Gastrocnemius medialis (tissue), 4 donors: ENCODE measurements at places on chromosomes 7 and 10.

- no peak for DNase-seq
Measured at GRCh38 chr10:23155169-23155568, 36.9 kb upstream of the PTF1A start.

- no peak for DNase-seq
Measured at GRCh38 chr10:16848562-16849154, 31.4 kb upstream of the RSU1 start.

GRCh38 chr7:20279979-20280378, 50.7 kb upstream of the ITGB8 start:
- no peak for DNase-seq

DNA sequence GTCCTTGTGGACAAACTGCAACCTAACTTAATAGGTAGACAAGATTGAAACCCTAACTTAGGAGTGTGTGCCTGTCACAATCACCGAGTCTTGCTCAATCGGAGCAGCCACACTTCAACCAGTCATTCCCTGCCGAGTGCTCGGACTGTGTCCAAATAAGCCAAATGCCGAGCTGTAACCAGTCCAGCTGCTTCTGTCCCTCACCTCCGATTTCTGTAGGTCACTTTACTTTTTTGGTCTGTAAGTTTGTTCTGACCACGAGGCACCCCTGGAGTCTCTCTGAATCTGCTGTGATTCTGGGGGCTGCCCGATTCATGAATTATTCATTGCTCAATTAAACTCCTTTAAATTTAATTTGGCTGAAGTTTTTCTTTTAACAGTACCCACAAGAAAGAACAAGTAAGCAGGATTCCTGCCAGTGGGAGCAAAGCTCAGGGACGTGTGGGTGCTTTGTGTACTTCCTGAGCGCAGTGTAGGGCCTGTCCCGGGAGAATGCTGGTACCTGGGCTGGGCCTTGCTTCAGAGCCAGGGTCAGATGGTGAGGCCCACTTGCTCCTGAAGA, 140.1 kb downstream of the ACTR3B start:
- DNase-seq: peak; percentile 88

DNA sequence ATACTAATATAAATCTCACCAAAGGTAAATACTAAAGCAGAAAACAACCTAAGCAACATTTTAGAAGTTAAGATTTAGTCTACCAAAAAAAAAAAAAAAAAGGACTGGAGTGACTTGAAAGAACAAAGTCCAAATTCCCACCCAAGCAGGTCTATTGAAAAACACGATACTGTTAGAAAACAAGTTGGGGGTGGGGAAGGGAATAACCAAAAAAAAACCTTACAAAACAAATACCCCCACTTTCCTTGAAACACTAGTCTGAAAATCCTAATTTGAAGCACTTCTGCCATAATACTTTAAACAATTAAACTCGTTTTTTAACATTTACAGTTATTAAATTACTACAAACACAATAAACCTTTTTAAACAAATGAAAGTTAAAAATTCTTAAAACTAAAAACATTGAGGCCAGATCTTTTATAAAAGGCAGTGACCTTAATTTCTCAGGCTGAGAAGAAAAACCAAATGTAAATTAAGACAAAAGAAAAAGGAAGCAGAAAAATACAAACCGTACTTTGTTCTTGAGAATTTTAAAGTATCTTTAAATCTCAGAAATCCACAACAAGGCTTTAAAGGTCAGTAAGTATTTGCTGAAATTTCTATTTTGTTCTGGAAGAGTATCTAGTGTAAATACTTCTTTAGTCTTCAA, 135.1 kb downstream of the NRBF2 start:
- DNase-seq: no peak

- no peak for DNase-seq
Measured at GRCh38 chr7:45647967-45648670, 74.0 kb downstream of the ADCY1 start.

GRCh38 chr7:94338921-94339371, 55.7 kb upstream of the COL1A2 start:
- DNase-seq: no peak

DNA sequence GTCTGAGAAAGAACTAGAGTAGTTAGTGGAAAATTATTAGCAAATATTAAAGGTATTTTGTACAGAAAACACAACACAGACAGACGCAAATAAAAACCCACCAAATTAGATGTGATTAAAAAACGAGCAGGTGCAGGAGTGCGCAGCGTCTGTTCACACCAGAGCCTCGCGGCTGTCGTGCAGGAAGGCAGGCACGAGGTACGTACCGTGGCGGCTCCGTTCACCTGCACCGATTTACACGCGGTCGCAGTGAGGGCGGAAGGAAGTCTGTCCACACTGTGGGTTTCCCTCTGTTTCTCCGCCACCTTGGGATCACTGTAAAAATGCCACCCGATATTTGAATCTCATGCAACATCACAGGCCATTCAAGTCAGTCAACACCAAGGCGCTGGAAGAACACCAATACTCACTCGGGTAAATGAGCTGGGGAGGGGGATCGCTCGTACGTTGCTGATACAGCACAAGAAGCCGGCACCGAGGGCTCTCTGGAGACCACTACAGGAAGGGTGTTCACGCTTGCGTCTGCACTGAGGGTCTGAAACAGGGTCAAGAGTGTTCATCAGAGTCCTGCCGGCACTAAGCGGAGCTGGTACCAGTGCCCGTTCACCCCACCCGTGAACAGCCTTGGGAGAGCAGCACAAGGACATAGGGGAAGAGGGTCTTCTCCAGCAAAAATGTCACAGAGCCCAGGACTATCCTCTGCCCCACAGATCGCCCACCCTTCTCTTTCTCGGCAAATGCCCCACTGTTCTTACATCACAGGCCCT, 116.8 kb downstream of the LARP4B start:
- no peak for DNase-seq

- DNase-seq: no peak
Measured at GRCh38 chr7:96224685-96225084, 97.2 kb downstream of the SLC25A13 start.

DNA sequence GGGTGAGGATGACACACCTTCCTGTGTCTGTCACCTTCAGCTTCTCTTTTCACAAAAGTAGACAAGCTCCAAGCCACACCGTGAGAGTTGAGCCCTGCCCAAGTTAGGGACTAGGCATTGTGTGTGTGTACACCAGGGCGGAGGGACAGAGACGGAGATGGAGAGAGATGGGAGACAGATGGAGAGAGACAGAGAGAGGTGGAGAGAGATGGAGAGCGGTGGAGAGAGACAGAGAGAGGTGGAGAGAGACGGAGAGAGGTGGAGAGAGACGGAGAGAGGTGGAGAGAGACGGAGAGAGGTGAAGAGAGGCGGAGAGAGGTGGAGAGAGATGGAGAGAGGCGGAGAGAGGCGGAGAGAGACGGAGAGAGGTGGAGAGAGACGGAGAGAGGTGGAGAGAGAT, 207.0 kb downstream of the DNAJB6 start:
- no peak for DNase-seq

GRCh38 chr7:89943525-89944050, 210.7 kb upstream of the STEAP1 start:
- DNase-seq: no peak

DNA sequence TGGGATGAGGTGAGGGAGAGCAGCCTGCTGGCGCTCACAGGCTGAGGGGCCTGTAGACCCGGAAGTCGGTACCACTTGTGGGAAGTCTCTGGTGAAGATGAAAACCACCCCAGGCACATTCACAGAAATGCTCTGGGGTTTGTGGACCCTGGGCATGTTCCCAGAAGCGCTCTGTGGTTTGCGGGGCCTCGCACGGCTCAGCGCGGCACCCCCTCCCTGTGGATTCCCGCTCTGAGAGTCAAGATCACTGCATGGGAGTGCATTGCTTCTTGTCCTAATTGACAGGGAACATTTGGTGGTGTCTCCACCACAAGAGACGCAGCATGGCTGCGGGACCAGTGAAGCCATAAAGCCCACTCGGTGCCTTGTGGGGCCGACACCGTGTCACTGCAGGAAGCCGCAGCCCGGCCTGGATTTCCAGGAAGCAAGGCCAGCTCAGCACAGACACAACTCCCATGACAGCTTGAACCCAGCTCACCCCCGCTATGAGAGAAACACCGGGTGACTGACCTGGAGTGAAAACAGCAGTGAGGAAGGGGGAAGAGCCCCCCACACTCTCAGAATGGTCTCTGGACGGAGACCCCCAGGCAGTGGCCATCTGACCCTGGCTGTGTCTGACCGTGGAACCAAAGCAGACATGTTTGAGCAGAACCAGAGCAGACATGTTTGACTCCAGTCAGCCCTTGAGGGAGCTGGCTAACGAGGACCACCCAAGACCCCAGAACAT, 157.2 kb downstream of the PTPRN2 start:
- DNase-seq: no peak
